AG10803 (cell line): ENCODE measurements at places on chromosomes 6 and 20.
A peak's percentile ranks its signal among the peaks of the same experiment; 100 is the strongest.

GRCh38 chr6:69758214-69758613 lies 38.6 kb downstream of the LMBRD1 start:
- no peak for DNase-seq

DNA sequence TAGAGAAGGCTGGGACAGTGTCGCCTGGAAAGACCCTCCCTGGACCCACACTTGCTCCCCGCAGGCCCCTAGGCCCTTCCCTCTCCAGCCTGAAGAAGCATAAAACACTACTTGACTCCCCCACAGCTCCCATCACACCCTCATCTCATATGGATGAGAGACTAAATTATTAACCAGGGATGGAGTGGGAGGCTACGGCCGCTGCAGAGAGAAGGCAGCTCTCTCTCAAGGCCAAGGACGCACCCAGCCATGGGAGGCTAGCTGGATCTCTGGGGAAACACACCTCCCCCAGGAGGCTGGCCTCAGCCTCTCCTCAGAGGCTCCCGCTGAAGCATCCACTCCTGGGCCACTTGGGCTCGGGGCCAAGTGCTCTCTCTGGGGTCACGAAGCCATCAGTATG lies 102.5 kb downstream of the GRM4 start:
- DNase-seq: no peak

GRCh38 chr20:17501701-17502100 lies 29.5 kb downstream of the BFSP1 start:
- DNase-seq: no peak

DNA sequence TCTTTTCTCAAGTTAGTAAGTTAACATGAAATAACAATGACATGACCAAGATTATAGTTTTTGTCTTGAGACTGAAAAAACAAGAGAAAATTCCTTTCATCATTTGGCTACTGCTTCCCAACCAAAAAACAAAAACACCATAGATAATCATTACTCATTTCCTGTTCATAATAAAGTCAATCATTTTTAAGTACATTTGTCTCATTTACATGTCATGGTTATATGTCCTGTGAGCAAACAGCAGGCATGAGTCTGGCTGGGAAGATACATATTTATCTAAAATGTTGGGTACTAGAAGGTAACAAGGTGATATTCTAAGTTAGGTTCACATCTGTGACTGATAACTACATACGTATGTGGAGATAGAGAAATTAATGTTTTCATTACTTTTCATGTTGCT lies 180.5 kb downstream of the ISM1 start:
- DNase-seq: no peak

DNA sequence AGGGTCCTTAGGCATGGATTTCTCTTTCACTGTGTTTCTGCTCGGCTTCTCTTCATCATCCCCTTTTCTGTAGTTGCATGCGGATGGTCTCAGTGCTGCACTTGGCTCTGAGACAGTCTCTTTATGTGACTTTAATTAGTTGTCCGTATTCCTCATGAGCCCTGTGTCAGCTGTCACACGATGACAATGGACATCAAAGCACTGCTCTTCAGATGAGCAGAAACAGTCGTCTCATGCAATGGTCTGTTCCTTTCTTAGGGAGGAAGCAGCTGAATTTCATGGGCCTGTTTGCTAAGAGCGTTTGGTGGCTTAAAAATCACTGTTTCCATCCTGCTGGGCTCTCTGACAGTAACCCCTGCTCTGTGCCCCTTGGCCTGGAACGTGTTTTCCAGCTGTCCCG lies 64.9 kb downstream of the SYTL3 start:
- no peak for DNase-seq

DNA sequence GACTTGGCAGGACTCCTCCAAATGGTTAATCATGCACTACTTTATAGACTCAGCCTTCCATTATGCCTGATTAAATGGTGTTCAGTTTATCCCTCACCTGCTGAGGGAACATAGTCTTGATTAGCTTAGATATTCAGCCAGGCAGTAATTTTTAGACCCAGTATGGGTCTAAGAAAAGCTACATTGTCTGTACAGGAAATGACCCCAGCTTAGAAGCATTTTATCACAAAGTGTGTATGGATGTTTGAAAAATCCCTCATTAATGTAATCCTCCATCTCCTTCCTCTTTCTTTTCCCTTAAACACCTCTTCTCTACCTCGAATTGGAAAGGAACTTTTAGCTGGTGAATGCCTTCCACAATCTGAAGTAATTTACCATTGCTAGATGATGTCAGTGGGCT lies 252.2 kb upstream of the BMP2 start:
- DNase-seq: no peak

DNA sequence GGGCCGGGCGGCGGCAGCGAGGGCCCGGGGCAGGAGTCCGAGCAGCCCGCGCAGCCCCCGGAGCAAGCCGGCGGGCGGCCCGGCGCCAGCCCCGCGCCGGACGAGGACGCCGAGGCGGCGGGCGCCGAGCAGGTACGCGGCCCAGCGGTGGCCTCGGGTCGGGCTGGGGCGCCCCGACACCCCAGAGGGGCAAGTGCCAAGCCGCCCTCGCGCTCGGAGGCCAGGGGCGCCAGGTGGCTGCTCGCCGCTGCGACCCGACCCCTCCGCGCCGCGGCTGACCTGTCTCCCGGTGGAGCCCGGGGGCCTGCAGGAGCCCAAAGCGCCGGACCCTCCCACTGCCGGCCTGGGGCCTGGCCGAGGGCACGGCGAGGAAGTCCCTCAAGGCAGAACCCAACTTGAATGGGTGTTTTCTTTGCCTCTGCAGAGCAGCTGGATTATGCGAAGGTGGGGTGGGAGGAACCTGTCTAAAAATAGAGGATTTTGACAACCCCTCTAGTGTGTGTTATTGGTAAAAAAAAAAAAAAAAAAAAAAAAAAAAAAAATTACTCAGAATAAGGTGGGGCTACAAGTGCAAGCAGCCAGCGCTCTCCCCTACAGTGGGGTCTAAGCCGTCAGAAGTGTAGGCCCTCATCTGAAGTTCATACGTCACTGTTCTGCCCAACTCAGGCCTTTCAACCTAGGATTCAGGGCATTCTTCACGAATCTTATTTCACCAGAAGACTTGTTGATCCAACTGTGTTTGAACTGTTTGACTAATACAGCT lies 609 bp downstream of the OGFRL1 start:
- DNase-seq: peak; percentile 6

DNA sequence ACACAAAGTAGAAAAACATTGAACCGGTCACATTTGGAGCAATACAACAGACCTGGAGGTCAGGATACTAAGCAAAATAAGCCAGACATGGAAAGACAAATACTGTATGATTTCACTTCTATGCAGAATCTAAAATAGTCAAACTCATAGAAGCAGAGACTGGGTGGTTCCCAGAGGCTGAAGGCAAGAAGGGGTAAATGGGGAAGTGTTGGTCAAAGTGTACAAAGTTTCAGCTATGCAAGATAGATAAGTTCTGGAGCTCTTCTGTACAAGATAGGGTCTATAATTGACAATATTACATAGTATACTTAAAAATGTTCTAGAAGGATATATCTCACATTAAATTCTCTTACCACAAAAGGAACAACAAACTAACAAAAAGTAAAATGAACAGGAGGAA lies 70.3 kb downstream of the TMEM244 start:
- DNase-seq: no peak

DNA sequence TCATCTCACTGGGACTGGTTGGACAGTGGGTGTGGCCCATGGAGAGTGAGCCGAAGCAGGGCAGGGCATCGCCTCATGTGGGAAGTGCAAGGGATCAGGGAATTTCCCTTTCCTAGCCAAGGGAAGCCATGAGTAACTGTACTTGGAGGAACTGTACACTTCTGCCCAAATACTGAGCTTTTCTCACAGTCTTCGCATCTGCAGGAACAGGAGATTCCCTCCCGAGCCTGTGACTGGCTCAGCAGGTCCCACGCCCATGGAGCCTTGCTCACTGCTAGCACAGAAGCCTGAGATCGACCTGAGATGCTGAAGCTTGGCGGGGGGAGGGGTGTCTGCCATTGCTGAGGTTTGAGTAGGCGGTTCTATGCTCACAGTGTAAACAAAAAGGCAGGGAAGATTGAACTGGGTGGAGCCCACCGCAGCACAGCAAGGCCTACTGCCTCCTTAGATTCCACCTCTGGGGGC lies 10.4 kb upstream of the CALHM5 start:
- no peak for DNase-seq

DNA sequence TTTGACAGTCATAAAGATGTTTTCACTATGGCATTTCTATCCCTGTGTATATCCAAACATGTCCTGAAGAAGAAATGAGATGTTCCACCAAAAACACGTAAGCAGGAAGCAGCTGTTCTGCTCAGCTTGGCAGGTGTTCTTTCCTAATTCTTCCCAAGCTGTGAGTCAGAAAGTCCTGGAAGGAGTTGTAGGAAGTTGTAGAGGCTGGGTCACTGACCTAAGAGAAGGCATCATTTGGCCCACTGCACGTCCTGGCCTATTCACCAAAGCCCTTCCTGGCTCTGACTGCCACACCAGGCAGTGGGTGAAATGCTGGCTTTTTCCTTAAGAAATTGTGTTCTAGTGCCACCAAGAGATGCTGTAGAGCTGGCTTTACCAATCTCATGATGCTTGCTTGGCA lies 40.3 kb downstream of the STX11 start:
- peak; percentile 59 for DNase-seq

GRCh38 chr6:109229536-109229935 lies 134.2 kb downstream of the CEP57L1 start:
- no peak for DNase-seq

- DNase-seq: peak; percentile 22
These were observed 15.1 kb downstream of the PDSS2 start for GRCh38 chr6:107444277-107444676.

GRCh38 chr6:77466055-77466450 lies 2.8 kb upstream of the HTR1B start:
- peak; percentile 70 for DNase-seq

GRCh38 chr20:62754122-62754990 lies 41.9 kb upstream of the MRGBP start:
- no peak for DNase-seq

- DNase-seq: no peak
These were observed 8.9 kb upstream of the TCF21 start for GRCh38 chr6:133880006-133880405.

DNA sequence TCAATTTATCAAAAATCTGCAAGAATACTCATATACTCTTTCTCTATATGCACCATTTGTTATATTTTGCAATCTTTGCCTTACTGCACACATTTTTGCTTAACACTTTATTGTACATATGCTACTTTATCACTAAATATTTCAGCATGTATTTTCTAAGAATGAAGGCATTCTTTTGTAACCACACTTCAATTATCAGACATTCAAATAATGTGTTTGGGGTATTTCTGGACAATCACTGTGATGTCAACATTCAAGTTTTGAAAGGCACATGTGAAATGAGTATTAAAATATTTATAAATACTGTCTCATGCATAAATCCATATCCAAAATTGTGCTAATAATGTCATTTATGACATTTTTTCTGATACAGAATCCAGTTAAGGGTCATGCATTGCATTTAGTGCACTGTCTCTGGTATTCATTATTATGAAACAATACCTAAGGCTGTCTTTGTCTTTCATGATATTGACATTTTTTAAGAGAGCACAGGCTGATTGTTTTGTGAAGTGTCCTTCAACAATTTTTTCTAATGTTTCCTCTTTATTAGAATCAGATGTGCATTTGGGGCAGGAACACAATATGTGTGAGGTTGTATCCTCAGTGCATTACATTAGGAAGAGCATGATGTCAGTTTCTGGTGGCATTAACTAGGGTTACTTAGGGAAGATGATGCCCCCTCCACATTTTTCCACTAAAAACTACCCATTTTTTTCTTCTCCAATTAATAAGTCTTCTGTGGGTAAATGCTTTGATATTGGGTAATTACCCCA lies 105.7 kb downstream of the MTFR2 start:
- peak; percentile 68 for DNase-seq

GRCh38 chr20:35040646-35041045 lies 52.0 kb downstream of the TRPC4AP start:
- DNase-seq: no peak

- no peak for DNase-seq
These were observed 30.8 kb downstream of the SLC2A10 start for GRCh38 chr20:46740214-46740609.

DNA sequence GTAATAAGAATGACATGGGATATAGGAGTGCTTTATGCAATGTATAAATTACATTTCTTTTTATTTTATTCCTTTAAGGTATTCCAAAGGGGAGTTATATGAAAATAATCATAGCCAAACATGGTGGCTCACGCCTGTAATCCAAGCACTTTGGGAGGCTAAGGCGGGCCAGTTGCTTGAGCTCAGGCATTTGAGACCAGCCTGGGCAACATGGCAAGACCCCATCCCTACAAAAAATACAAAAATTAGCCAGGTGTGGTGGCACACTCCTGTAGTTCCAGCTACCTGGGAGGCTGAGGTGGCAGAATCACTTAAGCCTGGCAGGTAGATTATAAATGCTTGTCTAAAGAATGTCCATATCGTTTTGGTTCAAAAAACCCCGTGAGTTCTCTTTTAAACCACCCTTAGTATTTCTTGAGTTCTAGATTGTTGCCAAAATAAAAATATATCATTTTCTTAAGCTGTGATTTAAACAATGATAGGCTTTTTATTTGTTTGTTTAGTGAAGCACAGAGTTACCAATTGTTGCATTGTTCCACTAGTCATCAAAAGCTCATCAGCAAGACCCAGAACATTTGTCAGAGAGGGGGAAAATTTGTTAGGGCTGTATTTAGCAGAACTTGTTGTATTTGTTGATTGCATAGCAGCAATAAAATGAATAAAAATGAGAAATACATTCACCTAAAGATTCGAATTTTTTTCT lies 146.2 kb downstream of the KHDC1L start:
- no peak for DNase-seq

- peak; percentile 23 for DNase-seq
These were observed 86.6 kb upstream of the QKI start for GRCh38 chr6:163327921-163328320.

- peak; percentile 99 for DNase-seq
These were observed 45.9 kb downstream of the RIPOR3 start for GRCh38 chr20:50645253-50646068.

- DNase-seq: peak; percentile 36
These were observed 1.2 kb upstream of the ZNFX1 start for GRCh38 chr20:49278818-49279676.

- DNase-seq: no peak
These were observed 61.4 kb downstream of the DAAM2 start for GRCh38 chr6:39853604-39854003.

- peak; percentile 20 for DNase-seq
These were observed 973 bp downstream of the TRIM38 start for GRCh38 chr6:25963426-25964123.

GRCh38 chr6:170151321-170151771 lies 139.5 kb downstream of the DLL1 start:
- no peak for DNase-seq

DNA sequence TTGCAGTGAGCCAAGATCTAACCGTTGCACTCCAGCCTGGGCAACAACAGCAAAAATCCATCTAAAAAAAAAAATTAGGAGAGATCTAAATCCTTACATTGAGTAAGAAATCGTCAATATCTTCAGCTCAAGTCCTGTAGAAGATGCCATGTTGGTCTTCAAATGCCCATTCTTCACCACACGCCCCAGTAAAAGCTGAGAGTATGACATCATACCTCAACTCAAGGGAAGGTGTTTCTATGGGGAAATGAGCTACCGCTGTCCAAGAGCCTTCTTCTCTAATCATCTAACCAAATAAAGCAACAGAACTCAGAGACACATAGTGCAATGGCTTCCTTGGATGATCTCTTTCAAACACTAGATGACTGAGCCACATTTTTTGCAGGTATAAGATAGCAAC lies 2.5 kb upstream of the ZC3H12D start:
- no peak for DNase-seq
